ENCODE measurements at places on chromosomes 1 and 21. TPM values are rescaled to one million over a fixed set of nuclear protein-coding genes. Genes with fewer than 3 reads are reported as not detected.

SLFNL1 gene
- total RNA-seq = 0.14 TPM

CHI3L1 gene
- total RNA-seq = not detected

RNU1-4 gene
- 2,369 TPM for total RNA-seq

S100A3 gene
- not detected for total RNA-seq

BRDT gene
- not detected for total RNA-seq

CYYR1 gene
- total RNA-seq = 0.07 TPM

OR10J5 gene
- not detected for total RNA-seq

KCNK2 gene
- total RNA-seq = not detected

LDLRAD1 gene
- total RNA-seq = not detected

KCND3 gene
- not detected for total RNA-seq

GNG12 gene
- 0.16 TPM for total RNA-seq

GREM2 gene
- total RNA-seq = not detected

CTSS gene
- total RNA-seq = 42.0 TPM

VAV3 gene
- total RNA-seq = 1.9 TPM

CHRNB2 gene
- not detected for total RNA-seq

ADGRL4 gene
- not detected for total RNA-seq

NUP210L gene
- 0.07 TPM for total RNA-seq

PLPPR5 gene
- total RNA-seq = not detected

CA6 gene
- 0.41 TPM for total RNA-seq

HSPB7 gene
- total RNA-seq = not detected

INAVA gene
- total RNA-seq = not detected

TGFB2 gene
- total RNA-seq = not detected

SAMSN1 gene
- 73.0 TPM for total RNA-seq

ALX3 gene
- not detected for total RNA-seq

PTGFR gene
- total RNA-seq = not detected

OR2T29 gene
- total RNA-seq = not detected

ATG4C gene
- 8.2 TPM for total RNA-seq

FALEC gene
- total RNA-seq = 0.37 TPM

ANKRD35 gene
- 0.23 TPM for total RNA-seq

DUSP10 gene
- 21.7 TPM for total RNA-seq

OR2L3 gene
- not detected for total RNA-seq

CD1B gene
- not detected for total RNA-seq

BNIPL gene
- total RNA-seq = 1.5 TPM

TRIM63 gene
- not detected for total RNA-seq

PDZK1IP1 gene
- total RNA-seq = not detected

ANKRD65 gene
- total RNA-seq = not detected

TMEM54 gene
- 1.5 TPM for total RNA-seq

CAMK2N1 gene
- total RNA-seq = 2.2 TPM

IRF2BP2 gene
- total RNA-seq = 292 TPM
